ENCODE measurements at places on chromosomes 13 and 19.

DNA sequence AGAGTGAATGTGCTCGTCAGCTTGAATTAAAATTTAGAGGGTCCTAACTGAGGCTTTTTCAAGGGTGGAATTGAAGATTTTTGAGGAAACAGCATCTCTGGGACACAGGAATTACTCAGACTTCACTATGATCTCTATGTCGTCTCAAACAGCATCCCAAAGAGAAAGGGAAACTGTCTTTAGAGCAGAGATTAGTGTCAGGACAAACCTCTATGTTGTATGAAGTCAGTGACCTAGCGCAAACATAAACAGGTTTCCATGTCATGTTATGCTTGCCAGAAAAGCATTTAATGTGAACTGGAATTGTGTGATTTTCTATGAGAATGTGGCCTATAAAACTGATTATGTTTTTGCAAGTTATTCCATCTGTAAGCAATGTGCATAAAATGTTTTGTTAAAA lies 573.7 kb downstream of the GPC6 start:
- DNase-seq, result no peak

DNA sequence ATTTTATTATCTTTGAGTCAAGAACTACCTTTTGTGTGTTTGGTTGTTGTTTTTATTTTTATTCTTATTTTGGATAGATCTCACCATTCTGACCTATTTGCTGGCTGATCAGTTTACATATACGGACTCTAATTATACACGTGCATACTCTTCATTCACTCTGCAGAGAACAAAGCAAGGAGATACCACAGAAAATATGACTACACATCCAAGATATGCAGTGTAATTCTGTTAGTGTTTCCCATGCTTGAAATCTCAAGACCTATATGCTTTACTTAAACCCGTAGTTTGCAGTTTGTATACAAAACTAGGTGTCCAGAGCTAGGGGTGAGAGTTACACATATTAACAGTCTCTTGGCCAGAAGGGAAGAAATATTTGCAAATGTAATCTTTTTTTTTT lies 205.5 kb downstream of the DCLK1 start:
- no peak for DNase-seq

DNA sequence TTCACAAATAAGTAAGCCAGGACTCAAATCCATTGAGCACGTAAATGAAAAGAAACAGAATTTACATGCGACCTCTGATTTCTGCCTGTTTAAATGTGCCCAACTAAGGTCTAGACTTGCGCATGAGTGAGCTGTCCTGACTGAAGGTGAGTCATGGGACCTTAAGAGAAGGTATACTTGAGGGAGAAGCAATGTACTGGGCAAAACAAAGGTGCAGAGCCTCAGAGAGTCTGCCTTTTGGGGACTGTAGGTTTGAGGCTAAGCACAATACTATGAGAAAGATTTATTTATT lies 45.8 kb downstream of the UFM1 start:
- DNase-seq, result no peak

- DNase-seq, result no peak
These were observed 46.9 kb downstream of the ITGBL1 start for GRCh38 chr13:101499406-101499805.

DNA sequence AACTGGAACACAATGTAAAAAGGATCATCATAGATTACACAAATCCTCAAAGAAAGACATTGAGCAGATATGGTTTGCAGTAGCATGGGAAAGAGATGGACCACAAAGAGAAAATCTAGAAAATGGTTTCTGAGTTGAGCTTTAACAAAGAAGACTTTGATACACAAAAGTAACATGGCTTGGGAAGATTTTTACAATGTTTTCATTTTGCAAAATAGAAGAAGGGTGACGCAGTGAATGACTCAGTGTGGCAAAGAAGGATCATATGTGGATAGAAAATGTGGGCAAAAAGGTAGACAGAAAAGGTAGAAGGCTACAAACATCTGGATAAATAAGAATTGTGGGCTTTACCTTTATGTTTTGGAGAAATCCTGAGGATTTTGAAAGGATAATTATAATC lies 1220.5 kb downstream of the PCDH17 start:
- DNase-seq, result no peak

Measured in cortex of kidney (tissue), 1 donor.